Cardiac fibroblast (primary cell): ENCODE measurements at places on chromosomes 6 and 20.

DNA sequence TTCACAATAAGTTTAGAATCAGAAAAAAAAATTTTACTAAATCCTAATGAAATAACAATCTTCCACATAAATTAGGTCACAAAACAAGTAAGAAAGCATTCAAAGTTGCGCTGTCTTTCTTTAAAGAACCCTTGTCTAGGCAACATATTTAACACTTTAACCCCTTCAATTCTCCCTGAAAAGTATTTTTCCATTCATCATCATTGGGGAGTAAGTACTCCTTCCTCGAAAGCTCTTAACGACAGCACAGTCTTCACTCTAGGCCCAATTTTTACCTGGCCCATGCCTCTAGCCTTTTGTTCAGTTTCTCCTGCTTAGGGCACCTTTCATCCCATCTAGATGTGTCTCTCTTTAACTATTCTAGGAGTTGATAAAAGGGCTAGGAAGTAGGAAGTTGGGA is 2.6 kb downstream of the TSPYL1 start:
- no peak for DNase-seq

GRCh38 chr6:36331381-36331780 is 5.3 kb downstream of the BNIP5 start:
- no peak for DNase-seq

- no peak for DNase-seq
These were observed 9.6 kb upstream of the RHAG start for GRCh38 chr6:49646130-49646824.

GRCh38 chr6:95127261-95127660 is 450.1 kb upstream of the MANEA start:
- no peak for DNase-seq

GRCh38 chr20:23632711-23633573 is 4.8 kb downstream of the CST3 start:
- DNase-seq, result no peak

DNA sequence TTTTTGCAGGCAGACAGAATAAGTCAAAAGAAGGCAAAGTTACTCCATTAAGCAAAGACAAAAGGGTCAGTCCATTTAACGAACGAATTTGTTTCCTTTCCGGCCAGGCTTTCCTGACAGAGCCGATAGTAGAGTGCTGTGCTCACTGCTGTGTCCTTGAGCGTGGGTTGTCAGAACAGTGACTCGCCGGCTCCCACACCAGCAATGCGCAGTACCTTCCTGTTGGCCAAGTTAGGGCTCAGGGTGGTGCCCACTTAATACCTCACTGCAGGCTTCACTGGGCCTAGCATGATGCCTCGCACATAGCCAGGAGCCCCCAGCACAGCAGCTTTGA is 294.7 kb downstream of the FOXC1 start:
- no peak for DNase-seq

DNA sequence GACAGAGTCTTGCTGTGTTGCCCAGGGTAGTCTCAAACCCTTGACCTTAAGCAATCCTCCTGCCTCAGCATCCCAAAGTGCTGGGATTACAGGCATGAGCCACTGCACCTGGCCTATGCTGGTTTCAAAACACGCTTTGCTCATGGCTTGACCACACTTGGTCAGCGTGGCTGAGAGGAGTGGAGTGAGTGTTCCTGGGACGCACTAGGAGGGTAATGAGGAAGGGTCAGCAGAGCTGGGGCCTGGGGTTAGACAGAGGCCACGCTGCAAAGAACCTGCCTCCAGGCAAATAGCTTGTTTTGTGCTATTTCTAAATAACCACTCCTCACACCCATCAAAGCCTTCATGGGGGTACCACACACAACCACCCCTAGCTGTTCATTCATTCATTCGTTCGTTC is 77.9 kb upstream of the TOX2 start:
- DNase-seq, result no peak

- DNase-seq, result peak; percentile 12
These were observed 41.5 kb downstream of the GCM1 start for GRCh38 chr6:53107091-53107490.

DNA sequence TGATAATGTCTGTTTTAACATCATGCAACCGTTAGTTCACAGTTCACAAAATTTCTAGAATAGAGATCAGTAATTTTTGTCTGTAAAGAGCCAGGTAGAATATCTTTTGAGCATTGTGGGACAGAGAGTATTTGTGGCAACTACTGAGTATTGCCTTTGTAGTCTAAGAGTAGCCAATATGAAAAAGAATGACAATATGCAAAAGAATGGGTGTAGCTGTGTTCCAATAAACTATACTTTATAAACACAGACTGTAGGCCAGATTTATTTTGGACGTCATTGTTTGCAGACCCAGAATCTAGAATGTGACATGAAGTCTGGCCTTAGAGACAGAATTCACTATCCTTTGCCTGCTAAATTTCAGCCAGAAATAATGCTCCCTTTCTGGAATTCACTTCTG is 694.1 kb upstream of the MMS22L start:
- DNase-seq, result no peak

GRCh38 chr6:44234101-44235025 is 11.0 kb downstream of the SLC29A1 start:
- DNase-seq, result peak; percentile 76

GRCh38 chr20:22449188-22449973 is 135.0 kb downstream of the FOXA2 start:
- DNase-seq, result no peak

DNA sequence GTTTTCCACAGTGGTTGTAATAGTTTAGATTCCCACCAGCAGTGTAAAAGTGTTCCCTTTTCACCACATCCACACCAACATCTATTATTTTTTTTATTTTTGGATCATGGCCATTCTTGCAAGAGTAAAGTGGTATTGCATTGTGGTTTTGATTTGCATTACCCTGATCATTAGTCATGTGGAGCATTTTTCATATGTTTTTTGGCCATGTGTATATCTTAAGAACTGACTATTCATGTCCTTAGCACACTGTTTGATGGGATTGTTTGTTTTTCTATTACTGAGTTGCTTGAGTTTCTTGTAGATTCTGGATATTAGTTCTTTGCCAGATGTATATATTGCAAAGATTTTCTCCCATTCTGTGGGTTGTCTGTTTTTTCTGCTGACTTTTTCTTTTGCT is 820.1 kb downstream of the TENT5A start:
- peak; percentile 62 for DNase-seq

DNA sequence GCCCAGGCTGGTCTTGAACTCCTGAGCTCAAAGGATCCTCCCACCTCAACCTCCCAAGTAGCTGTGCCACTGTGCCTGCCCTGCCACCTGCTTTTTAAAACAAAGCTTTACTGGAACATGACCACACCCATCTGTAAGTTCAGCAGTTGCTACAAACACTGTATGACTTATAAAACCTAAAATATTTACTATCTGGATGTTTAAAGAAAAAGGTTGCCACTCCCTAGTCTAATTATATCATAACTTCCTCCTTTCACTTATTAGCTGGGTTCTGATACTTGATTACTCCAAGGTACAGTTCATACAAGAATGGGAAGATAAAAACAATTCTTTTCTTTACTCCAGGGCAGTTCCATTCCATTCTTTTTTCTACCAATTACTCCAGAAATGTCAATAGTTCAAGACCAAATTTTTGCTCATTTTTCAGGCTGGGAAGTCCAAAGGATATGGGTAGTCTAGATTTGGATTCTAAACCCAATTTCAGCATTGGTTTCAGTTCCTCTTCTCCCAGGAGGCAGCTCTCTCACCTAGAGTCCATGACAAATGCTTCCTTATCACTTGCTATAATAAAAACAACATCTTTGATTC is 63.1 kb downstream of the SEC63 start:
- DNase-seq, result no peak

DNA sequence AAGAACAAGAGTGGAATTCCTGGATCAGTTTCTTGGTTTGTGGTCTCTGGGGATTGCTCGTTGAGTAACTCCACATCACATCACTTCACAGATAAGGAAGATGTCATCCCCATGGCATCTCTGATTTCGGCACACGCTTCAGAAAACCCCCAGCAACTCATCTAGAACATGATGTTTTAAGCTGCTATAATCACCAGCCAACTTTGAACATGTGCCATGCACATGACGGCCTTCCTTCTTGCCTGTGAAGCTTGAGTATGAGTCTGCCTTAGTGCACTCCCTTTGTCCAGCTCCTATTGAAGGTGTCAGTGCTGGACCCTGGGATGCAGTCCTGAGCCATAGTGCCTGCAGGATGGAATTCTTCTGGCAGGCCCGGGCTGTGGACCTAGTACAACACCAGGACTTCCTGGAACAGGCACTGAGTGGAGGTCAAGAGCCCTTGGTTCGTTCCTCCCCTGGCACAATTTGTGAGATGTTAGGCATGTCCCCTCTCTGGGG is 231.5 kb upstream of the SUPT3H start:
- DNase-seq, result peak; percentile 92

DNA sequence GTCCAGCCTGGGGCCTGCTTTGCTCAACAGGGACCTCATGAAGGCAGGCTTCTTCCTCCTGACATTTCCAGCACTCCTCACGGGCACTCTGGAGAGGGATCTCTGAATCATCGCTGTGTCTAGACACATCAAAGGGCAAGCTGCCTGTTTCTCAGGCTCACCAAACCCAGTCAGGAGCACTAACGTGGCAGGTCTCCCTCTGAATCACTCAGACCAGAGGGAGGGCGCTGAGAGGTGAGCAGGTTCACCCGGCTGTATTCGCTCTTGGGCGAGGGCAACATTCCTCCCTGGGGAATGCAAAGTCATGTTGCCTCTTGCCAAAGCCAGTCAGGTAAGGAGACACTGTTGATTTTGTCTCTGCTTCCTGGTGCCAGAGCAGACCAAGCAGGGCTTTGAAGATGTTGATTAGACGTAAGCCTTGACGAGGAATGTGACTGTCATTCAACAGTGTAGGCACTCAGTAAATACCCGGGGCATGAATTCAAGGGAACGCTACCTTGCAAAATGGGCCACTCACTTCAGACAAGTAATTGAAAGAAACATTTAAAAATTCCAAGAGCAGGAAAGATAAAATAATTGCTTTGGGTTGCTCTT is 50.1 kb downstream of the CYP24A1 start:
- DNase-seq, result peak; percentile 78

- DNase-seq, result no peak
These were observed 42.6 kb downstream of the UQCC2 start for GRCh38 chr6:33668914-33669313.

GRCh38 chr6:139926711-139927110 is 552.3 kb upstream of the CITED2 start:
- no peak for DNase-seq

GRCh38 chr6:29723666-29724588 is 693 bp downstream of the HLA-F start:
- DNase-seq, result peak; percentile 5

- no peak for DNase-seq
These were observed 68.4 kb downstream of the ID4 start for GRCh38 chr6:19905584-19905983.

- no peak for DNase-seq
These were observed 130.8 kb downstream of the SYCP2 start for GRCh38 chr20:59802471-59803221.

DNA sequence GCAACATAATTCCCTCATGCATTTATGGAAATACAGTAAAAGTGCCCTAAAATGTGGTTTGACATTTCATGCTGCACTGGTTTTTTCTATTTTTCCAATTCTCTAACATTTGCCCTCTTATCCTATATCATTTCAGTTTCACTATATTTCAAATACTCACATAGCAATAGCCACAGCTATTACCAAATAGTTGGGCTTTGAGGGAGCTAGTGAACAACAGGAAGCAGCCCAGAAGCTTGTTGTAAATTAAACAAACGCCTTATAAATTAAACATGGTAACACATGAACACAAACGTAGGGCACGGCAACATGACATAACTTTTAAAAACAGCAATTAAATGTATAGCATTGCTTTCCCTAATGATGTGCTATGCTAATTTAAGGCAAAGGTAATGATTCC is 469.0 kb downstream of the CDC5L start:
- DNase-seq, result peak; percentile 35

GRCh38 chr6:140372064-140372463 is 997.6 kb upstream of the CITED2 start:
- DNase-seq, result no peak

DNA sequence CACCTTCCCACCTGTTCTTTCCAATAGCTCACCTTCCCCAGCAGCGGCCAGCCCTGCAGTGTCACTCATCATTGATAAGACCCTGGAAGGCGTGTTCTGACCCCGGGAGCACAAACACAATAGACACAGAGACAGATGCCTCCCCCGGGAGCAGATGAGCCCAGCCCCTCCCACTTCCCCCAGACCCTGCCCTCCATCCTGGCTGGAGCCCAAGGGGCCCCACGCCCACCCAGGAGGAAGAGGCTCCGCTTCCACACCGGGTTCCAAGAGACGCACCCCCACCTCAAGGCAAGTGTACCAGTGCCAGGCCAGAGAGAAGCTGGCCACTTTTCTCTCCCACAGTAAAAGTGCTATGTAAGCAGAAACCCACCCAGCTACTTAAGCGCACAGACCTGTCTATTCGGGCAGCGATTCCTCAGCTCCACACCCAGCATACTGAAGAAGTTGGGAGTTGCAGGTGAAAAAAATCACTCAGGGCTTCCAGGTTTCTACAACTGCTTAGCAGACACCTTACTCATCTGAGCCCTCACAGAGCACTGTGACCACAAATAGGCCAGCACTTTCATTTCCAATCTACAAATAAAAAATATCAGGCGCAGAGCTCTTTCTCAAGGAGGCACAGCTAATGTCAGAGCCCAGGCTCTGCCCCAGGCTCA is 93.4 kb upstream of the NXT1 start:
- DNase-seq, result no peak

GRCh38 chr20:50565871-50566270 is 55.7 kb downstream of the PTPN1 start:
- no peak for DNase-seq

GRCh38 chr6:170222498-170223471 is 68.1 kb downstream of the DLL1 start:
- DNase-seq, result no peak

DNA sequence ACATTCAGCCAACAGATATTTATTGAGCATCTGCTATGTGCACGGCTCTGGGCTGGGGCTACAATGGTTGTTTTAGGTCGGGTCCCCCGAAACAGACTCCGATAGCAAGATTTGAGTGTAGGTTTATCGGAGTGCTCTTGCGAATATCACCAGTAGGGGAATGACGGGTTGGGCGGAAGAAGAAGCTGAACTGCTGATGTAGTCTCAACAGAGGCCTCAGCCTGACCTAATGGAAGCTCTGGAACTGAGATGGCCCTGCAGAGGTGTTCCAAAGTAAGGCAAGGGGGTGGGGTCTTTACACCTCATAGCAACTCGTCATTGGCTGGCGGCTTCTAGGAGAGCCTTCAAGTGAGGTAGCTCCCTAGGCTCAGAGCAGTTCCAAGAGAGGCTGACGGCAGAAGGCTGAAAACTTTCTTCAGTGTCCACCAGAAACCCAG is 1.1 kb downstream of the L3MBTL1 start:
- no peak for DNase-seq

DNA sequence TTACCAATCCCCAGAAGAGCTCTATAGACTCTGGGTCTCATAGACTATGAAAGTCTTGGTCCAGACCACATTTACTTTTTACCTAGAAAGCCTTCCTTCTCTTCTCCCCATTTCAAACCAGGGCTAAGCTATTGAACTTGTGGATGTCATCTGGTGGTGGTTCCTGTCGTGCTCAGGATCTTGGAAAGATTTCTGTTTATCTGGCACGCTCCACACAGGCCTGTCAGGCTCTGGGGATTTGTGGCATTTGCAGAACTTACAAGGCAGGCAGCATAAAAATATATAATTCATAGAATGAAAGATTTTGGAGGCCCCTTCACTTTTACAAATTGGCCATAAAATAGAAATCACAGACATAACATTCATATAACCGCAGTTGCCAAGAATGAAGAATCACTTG is 188.1 kb downstream of the UST start:
- DNase-seq, result no peak
